ENCODE measurements at places on chromosomes 12 and 14.

GRCh38 chr14:41016213-41016612 lies 590.5 kb upstream of the LRFN5 start:
- no peak for DNase-seq

DNA sequence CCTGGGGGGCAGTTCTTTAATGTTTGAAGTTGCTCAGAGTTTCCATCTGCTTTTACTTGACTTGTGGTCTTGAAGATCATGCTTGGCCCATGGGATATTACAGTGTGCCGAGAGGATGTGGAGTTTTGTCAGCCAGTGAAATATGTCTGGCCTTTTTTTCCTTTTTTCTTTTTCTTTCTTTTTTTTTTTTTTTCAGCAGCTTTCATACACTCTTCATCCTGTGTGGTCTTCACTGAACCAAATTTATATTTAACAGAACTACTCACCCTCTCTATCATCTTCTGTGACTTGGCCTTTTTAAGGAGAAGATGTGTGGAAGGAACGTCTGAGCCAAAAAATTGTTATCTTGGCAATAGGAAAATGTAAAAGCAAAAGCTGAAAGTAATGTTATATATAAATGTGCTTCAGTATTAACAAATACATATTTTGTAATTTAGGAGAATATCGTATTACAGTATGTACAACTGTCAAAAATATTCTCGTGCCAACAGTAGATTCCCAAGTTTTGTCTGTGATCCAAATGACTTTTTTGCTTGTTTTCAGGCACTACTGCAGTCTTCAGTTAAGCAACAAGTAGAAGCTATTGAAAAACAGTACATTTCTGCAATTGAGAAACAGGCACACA lies 200.6 kb downstream of the CCDC91 start:
- no peak for DNase-seq

- DNase-seq, result no peak
Observed at GRCh38 chr14:59455411-59455810, 9.8 kb downstream of the GPR135 start.

DNA sequence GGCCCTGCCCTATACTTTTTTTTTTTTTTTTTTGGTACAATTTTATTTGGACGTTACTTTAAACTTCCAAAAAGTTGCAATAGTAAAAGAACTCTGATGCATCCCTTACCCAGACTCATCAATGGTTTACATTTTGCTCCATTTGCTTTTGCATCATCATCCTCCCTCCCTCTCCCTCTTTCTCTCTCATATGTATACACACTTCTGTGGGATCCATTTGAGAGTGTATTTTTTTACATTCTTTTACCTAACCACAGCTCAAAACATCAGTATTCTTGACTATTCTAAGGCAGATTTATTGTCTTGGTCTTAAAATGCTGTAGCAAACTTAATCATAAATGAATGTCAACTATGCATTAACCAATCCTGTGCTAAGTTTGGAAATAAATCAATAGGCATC lies 111.6 kb downstream of the PRICKLE1 start:
- DNase-seq, result no peak

- DNase-seq, result no peak
Observed at GRCh38 chr14:34699873-34700621, 14.3 kb downstream of the CFL2 start.

- DNase-seq, result no peak
Observed at GRCh38 chr14:53306911-53307310, 153.8 kb upstream of the DDHD1 start.

GRCh38 chr14:88612981-88613380 lies 50.1 kb downstream of the ZC3H14 start:
- no peak for DNase-seq

- no peak for DNase-seq
Observed at GRCh38 chr12:117733549-117733805, 235.3 kb downstream of the KSR2 start.

DNA sequence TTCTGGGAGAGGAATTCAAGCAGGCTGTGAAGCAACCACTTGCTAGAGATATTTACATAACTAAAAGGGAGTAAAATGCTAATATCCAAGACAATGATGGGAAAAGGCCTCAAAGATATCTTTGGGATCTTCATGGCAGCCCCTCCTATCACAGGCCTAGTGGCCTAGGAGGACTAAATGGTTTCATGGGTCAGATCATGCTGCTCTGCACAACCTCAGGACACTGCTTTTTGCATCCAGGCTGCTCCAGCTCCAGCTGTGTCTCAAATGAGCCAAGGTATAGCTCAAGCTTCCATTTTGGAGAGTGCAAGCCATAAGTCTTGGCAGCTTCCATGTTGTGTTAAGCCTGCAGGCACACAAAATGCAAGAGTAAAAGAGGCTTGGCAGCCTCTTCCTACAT lies 195.6 kb upstream of the SSTR1 start:
- DNase-seq, result no peak

DNA sequence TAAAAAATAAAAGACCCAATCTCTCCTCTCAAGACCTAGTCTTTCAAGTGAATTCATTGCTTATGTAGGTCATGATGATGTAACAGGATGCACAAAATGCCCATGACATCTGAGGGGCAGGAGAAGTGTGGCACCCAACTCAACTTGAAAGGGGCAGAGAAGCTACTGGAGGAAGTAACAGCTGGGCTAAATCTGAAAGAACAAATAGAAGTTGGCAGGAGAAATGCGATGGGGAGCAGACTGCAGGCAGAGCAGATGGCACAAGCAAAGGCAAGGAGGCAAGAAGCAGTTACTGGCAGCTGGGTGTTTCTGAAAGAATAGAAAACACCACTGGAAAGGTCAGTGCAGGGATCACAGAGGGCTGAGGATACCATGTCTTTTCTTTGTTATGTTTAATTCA lies 14.6 kb downstream of the SLC38A4 start:
- DNase-seq, result no peak

GRCh38 chr12:67655829-67656228 lies 7.3 kb downstream of the DYRK2 start:
- no peak for DNase-seq

GRCh38 chr12:130633771-130634170 lies 82.3 kb downstream of the RIMBP2 start:
- DNase-seq, result no peak

- DNase-seq, result peak; percentile 35
Observed at GRCh38 chr12:19482551-19483109, 43.3 kb downstream of the AEBP2 start.

GRCh38 chr12:3263282-3263681 lies 186.1 kb downstream of the TSPAN9 start:
- no peak for DNase-seq

DNA sequence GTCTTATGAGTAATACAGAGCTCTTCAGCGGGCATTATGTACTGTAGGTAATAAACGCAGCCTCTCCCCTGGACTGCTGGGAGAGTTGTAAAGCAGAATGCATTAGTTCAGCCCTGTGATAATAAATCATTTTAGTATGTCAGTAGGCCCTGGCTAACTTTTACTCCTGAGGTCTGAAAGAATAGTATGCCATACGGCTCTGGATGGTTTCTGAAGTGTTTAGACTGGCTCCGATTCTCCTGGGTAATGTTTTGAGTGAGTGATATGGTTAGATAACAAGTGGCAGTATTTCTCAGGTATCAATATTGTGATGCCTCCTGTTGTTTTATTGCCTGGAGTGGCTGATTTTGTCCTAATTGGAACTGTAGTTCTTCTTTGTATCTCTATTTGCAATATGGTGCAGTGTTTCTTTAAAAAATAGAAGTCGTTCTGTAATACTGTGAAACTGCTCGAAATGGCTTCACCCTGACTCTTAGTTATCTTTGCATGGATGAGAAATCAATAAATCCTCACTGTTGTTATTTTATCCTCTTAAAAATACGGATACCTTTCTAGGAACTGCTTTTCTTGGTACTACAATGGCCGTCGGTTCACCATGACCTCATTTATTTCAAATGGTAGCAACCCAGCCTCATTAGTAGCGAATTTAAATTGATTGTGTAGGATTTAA lies 100.2 kb downstream of the PDZRN4 start:
- no peak for DNase-seq

DNA sequence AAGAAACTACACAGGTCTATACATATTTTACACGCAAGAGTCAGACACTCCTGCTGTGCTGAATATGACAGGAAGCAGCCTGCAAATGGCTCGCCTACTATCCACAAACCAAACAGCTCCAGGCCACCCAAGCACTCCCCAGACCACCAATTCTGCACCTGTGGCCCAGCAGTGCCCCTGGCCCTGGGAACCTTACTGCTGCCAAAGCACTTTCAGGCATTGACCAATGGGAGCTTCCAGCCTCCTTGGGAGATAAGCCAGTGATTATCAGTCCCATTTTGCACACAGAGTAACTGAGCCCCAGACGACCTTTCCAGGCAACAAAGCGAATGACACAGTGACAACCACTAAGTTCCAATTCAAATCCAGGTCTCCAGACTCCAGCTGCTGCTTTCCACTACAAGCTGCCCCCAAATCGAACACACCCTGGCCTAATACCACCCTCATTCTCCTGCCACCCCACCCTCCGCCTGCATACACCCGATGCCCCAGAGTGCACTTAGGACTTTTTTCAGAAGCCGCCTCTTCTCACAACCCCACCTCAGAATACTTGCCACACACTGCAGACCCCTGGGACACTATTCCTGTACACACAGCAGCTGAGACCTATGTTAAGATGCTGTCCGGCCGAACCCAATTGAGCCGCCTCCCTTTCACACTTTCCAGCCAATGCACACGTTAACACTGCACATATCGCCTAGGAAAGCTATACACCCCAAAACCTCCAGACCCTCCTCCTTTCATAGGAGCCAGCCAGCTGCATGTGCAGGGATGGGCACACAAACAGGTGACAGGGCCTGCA lies 126.1 kb upstream of the PRMT8 start:
- no peak for DNase-seq

- no peak for DNase-seq
Observed at GRCh38 chr14:54866588-54866987, 36.0 kb downstream of the GCH1 start.

- no peak for DNase-seq
Observed at GRCh38 chr14:35114036-35114435, 7.8 kb downstream of the PPP2R3C start.

- no peak for DNase-seq
Observed at GRCh38 chr14:21440859-21441258, 15.1 kb downstream of the CHD8 start.

- no peak for DNase-seq
Observed at GRCh38 chr14:53209370-53209769, 56.2 kb upstream of the DDHD1 start.

DNA sequence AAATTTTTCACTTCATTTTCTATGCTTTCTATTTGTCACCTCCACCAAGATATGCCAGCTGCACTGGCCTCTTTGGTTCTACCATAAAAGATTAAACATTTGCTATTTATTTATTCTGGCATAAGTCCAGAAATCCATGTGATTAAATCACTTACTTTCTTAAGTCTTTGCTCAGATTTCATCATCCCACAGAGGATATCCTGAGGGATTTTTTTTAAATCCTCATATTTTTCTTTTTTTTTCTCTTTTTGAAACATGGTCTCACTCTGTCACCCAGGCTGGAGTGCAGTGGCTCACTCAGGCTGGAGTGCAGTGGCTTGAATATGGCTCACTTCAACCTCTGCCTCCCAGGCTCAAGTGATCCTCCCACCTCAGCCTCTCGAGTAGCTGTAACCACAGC lies 645.4 kb upstream of the ATXN7L3B start:
- DNase-seq, result no peak

GRCh38 chr12:117069101-117069797 lies 30.0 kb downstream of the TESC start:
- DNase-seq, result no peak

DNA sequence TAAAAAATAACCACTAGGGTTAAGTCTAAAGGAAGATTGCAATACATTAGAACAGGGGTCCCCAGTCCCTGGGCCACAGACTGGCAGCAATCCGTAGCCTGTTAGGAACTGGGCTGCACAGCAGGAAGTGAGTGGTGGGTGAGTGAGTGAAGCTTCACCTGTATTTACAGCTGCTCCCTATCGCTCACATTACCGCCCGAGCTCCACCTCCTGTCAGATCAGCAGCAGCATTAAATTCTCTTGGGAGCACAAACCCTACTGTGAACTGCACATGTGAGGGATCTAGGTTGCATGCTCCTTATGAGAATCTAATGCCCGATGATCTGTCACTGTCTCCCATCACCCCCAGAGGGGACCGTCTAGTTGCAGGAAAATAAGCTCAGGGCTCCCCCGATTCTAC lies 15.5 kb downstream of the ADGRD1 start:
- no peak for DNase-seq

GRCh38 chr14:74574090-74574433 lies 38.0 kb downstream of the LTBP2 start:
- no peak for DNase-seq

DNA sequence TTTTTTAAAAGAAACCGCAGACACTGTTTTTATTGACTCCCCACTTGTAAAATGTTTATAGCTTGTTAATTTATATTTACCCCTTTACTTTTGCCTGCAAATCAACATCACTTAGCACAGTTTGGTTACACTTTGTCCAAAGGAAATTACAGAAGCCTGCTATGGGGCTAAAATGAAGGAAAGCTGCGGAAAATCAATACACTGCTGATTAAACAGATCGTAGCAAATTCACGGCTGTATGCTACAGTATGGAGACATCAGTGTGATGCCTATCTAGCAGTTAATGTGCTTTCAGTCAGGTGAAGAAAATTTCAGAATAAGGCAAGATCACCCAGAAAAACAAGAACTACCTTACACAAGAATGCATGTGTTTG lies 110.0 kb downstream of the FOXG1 start:
- no peak for DNase-seq

Measured in activated CD8-positive, alpha-beta memory T cell treated with anti-CD3 and anti-CD28 coated beads, Interleukin-2, amount 50 U/mL, for 4 hours (primary cell).